ENCODE measurements at places on chromosomes 11 and 22. TPM values are rescaled to one million over a fixed set of nuclear protein-coding genes. Genes with fewer than 3 reads are reported as not detected.

DNA sequence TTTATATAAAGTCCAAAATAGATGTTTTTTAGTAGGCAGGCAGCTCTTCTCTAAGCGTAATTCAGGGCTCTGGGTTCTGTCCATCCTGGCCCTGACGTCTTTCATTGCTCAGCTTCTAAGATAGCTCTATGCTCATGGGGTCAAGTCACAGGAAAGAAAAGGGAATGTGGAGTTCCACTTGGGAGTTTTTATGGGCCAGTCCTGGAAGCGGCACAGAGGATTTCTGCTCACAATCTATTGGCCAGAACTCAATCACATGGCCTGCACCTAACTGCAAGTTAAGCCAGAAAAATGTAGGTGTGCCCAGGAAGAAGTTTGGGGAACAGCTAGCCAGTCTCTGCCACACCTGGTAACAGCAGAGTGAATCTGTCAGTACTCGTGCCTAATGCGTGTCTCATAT is 7.4 kb upstream of the ZBTB16 start:
- H3K27me3 ChIP-seq: peaks cover 13% of the 10 kb centered on the region
- no peak overlapping the region for H3K27ac ChIP-seq
- no peaks in the 10 kb centered on the region for H3K4me1 ChIP-seq
- no peak for DNase-seq

GRCh38 chr11:108788565-108789199 is 123.8 kb downstream of the DDX10 start:
- no peak overlapping the region for H3K4me3 ChIP-seq
- no peaks in the 10 kb centered on the region for H3K36me3 ChIP-seq
- no peaks in the 10 kb centered on the region for H3K4me1 ChIP-seq

- no peak overlapping the region for H3K27ac ChIP-seq
- H3K27me3 ChIP-seq: no peaks in the 10 kb centered on the region
- H3K4me1 ChIP-seq: no peaks in the 10 kb centered on the region
- DNase-seq: no peak
- H3K36me3 ChIP-seq: no peaks in the 10 kb centered on the region
Measured at GRCh38 chr11:11822946-11823345, 18.8 kb upstream of the USP47 start.

DNA sequence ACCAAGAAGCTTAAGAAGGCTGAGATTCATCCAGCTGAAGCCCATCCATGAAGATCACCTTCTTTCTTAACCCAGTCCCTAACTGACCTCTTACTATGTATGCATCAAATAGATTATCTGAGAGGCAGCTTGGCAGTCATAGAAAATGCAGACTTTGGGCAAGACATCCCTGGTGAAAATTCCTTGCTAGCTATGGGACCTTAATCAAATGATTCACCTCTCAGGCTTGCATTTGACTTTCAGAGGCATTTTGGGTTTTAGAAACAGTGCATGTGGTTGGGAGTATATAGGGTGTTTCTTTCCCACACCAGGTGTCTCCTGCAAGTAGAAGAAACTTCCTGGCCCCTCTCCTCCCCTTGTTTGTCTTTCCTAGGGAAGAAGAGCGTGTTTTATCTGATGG is 188.5 kb upstream of the ISX start:
- no peak for DNase-seq
- H3K27me3 ChIP-seq: no peaks in the 10 kb centered on the region
- H3K36me3 ChIP-seq: no peaks in the 10 kb centered on the region
- no peak overlapping the region for H3K27ac ChIP-seq
- no peaks in the 10 kb centered on the region for H3K4me1 ChIP-seq
- H3K4me3 ChIP-seq: no peak overlapping the region

- H3K4me3 ChIP-seq: no peak overlapping the region
- DNase-seq: no peak
- H3K36me3 ChIP-seq: no peaks in the 10 kb centered on the region
- H3K27ac ChIP-seq: no peak overlapping the region
- peaks cover 7% of the 10 kb centered on the region for H3K4me1 ChIP-seq
Measured at GRCh38 chr11:86372586-86372985, 2.1 kb upstream of the CCDC81 start.

DNA sequence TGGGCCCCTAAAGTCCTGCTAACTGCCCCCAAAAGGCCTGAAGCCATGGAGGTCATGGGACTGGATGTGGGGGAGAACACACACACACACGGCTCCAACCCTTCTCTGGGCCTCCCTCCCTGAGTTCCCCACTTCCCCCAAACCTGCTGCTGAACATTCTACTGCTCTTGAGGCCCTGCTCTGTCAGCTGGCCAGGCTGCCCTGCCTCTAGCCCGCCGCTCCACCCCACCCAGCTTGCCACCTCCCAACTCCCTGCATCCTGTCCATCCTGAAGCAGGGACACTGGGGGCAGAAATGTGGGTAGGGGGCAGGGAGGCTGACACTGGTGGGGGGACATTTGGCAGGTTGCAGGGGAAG is 1.0 kb downstream of the KCNJ4 start:
- no peaks in the 10 kb centered on the region for H3K36me3 ChIP-seq
- H3K27ac ChIP-seq: no peak overlapping the region
- H3K4me1 ChIP-seq: peaks cover 34% of the 10 kb centered on the region
- DNase-seq: no peak

- H3K4me1 ChIP-seq: no peaks in the 10 kb centered on the region
- H3K4me3 ChIP-seq: no peak overlapping the region
- no peak for DNase-seq
- H3K27ac ChIP-seq: no peak overlapping the region
- no peaks in the 10 kb centered on the region for H3K36me3 ChIP-seq
- H3K27me3 ChIP-seq: peaks cover 2% of the 10 kb centered on the region
Measured at GRCh38 chr11:15145615-15146014, 30.9 kb downstream of the INSC start.

DNA sequence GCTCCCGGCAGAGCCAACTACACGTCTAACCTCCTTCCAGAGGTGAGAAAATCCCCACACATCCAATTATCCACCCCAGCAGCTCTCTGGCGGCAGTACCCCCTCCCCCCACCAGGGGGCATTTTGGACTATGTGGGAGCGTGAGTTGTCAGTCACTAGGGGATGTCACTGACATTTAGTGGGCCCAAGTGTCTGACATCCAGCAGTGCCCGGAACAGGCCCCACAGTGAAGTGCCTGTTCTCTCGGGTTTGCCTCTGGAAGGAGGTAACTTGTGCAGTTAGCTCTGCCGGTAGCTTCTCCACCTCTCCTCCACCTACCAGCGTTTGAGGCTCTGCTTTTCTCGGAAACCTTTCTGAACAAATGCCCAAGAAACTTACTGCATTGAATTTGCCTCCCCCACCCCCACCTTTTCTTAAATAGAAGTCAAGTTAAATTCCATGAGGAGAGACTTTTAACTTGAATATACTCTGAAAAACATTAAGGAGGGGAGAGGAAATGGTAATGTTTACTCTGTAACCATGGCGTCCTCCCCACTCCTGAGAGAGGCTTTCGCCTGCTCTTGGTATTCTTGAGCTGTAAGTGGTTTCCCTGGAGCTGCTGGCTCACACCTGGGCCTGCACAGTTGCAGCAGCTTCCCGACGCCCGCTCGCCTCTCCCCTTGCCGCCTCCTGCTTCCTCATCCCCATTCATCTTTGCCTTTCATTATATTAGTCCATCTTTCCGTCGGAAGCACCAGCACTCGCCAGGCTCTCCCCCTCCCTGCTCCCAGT is 112.8 kb downstream of the WNT7B start:
- H3K27me3 ChIP-seq: peaks cover 43% of the 10 kb centered on the region
- peak overlapping the region; percentile 40 for H3K27ac ChIP-seq
- H3K4me1 ChIP-seq: peaks cover 15% of the 10 kb centered on the region
- no peak overlapping the region for H3K4me3 ChIP-seq
- peak; percentile 94 for DNase-seq

DNA sequence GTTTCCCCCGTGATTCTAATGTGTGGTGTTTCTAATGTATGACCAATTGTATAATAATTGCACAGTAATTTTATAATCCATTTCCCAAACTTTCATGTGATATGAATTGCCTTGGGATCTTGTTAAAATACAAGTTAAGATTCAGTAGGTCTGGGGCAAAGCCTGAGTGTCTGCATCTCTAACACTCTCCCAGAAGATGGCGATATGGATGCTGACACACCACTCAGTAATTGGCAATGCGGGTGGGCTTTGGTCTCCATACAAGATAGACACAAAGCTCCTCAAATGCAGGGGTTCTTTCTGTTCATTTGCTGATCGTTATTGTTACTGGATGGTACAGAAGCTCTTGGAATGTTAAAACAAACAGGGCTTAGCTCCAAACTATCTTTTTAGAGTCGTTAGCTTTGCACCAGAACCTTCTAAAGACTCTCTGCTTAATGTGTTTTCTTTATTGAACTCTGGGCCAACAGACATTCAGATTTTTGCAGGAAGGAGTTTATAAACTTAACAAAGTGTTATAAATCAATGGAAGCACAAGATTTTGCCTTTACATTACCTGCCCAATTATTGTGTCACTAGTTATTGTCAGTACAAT is 45.4 kb upstream of the ANO3 start:
- no peak overlapping the region for H3K4me3 ChIP-seq
- no peak overlapping the region for H3K27ac ChIP-seq
- no peaks in the 10 kb centered on the region for H3K27me3 ChIP-seq
- no peaks in the 10 kb centered on the region for H3K4me1 ChIP-seq
- no peaks in the 10 kb centered on the region for H3K36me3 ChIP-seq
- peak; percentile 25 for DNase-seq

Gene NAALADL1
- polyA plus RNA-seq: 10.7 TPM

- H3K36me3 ChIP-seq: no peaks in the 10 kb centered on the region
- no peak overlapping the region for H3K4me3 ChIP-seq
- H3K4me1 ChIP-seq: peaks cover 11% of the 10 kb centered on the region
- peak; percentile 56 for DNase-seq
- H3K27me3 ChIP-seq: peaks cover 6% of the 10 kb centered on the region
Measured at GRCh38 chr11:7520981-7521487, 7.2 kb downstream of the PPFIBP2 start.

Gene CD6
- polyA plus RNA-seq: 1.9 TPM

GRCh38 chr11:13105237-13105844 is 96.2 kb downstream of the RASSF10 start:
- H3K4me1 ChIP-seq: peaks cover 12% of the 10 kb centered on the region
- peak; percentile 65 for DNase-seq
- no peaks in the 10 kb centered on the region for H3K27me3 ChIP-seq

DNA sequence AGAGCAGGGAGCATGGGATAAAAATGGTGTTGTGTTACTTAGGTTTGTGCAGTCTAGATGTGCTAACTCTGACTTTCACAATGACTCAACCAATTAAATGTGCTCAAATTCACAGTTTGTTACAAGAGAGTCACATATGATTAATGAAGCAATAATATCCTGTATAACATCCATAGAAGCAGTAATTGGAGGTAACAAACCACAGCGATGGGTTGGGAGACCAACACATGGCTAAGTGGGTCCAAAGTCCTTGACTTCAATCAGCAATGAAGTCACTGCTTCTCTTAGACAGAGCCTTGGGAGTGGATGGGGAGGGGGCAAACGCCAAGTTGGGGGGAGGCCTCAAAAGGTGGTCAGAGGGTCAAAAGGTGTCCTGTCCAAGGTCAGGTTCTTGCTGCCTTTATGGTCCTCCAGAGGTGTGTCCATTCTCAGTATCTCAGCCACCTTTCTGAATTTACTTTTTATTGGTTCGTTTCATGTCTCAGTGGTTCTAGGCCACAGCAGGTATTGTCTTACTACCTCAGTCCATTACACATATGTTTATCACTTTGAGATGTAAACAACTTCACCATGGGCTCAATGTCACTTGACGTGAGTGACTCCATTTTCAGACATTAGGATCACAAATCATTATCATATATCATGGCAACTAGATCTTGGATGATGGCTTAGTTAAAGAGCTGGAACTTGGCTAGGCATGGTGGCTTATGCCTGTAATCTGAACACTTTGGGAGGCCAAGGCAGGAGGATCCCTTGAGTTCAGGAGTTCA is 32.4 kb downstream of the SLN start:
- H3K36me3 ChIP-seq: no peaks in the 10 kb centered on the region
- H3K27ac ChIP-seq: no peak overlapping the region
- no peak overlapping the region for H3K4me3 ChIP-seq
- H3K27me3 ChIP-seq: no peaks in the 10 kb centered on the region

DNA sequence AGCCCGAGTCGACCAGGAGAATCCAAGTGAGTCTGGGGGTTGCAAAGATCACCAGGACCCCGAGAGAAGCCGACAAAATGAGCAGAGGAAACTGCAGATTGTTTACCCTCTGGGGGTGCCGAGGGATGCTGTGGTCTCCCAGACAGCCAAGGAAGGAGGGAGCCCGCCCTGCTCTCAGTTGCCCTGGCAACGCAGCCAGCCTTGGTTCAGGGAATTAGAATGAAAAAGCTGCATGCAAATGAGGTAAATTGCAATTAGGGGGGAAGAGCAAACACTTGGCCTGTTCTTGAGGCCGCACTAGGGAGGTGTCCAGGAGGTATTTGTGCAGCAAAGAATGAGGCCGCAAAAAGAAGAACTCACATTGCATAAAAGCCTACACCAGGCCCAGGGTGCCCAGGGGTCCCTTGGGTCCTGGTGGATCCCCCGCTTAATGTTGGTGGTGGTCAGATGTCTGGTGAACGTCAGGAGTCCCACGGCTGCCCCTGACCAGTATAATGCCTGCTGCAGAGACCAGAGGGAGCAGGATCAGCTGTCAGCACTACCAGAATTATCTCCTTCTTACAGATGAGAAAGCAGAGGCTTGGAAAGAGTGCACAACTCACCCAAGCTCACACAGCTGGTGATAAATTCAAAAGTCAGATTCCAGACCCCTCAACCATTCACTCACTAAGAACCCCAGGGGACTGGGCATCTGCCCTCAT is 40.3 kb upstream of the ATXN10 start:
- no peaks in the 10 kb centered on the region for H3K4me1 ChIP-seq
- H3K27ac ChIP-seq: no peak overlapping the region
- H3K36me3 ChIP-seq: no peaks in the 10 kb centered on the region
- H3K27me3 ChIP-seq: peaks cover 50% of the 10 kb centered on the region
- DNase-seq: no peak

Gene MS4A3
- polyA plus RNA-seq: 2.0 TPM

DNA sequence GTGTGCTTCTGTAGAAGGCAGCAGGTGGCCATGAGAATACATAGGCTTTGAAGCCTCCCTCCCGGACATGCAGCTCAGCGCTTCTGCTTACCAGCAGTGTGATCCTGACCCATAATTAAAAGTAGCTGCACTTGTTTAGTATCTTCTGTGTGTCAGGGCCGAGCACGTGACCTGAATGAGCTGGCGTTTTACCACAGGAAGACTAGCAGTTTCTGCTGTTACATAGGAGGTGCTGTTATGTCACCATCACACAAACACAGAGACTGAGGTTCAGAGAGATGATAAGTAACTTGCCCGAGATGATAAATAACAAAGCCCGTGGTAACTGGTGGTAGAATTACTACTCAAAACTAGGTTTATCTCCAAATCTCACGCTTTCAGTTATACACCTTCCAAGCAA is 329.5 kb downstream of the OPCML start:
- H3K4me1 ChIP-seq: no peaks in the 10 kb centered on the region
- H3K27ac ChIP-seq: no peak overlapping the region
- no peak for DNase-seq
- H3K4me3 ChIP-seq: no peak overlapping the region

DNA sequence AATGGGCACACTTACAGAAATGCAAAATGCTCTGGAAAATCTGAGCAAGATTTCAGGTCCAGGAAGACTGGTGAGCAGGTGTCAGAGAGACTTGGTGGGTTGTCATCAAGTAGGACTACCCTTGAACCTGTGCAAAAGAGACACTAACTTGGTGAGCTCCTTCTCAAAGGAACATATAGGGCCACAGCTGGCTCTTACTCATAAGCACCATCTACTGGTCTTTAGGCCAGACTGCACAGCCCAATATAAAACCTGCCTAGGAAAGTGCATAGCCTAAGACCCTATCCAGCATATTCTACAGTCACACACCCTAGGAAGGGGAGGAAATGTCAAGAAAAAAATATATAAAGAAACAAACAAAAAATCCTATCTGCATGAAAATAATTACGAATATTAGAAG is 18.2 kb upstream of the OR10W1 start:
- no peaks in the 10 kb centered on the region for H3K4me1 ChIP-seq
- H3K27me3 ChIP-seq: no peaks in the 10 kb centered on the region
- H3K27ac ChIP-seq: no peak overlapping the region
- H3K4me3 ChIP-seq: no peak overlapping the region
- H3K36me3 ChIP-seq: no peaks in the 10 kb centered on the region

Data from muscle of leg (tissue), 16 donors.